Right cardiac atrium (tissue), 5 donors: ENCODE measurements at places on chromosomes 16 and 17. TPM values are rescaled to one million over a fixed set of nuclear protein-coding genes. Genes with fewer than 3 reads are reported as not detected.

- DNase-seq, result no peak
Observed at GRCh38 chr17:46877466-46877865, 26.1 kb downstream of the WNT9B start.

GRCh38 chr16:6446370-6446769 is 886.3 kb upstream of the RBFOX1 start:
- DNase-seq, result no peak

DNA sequence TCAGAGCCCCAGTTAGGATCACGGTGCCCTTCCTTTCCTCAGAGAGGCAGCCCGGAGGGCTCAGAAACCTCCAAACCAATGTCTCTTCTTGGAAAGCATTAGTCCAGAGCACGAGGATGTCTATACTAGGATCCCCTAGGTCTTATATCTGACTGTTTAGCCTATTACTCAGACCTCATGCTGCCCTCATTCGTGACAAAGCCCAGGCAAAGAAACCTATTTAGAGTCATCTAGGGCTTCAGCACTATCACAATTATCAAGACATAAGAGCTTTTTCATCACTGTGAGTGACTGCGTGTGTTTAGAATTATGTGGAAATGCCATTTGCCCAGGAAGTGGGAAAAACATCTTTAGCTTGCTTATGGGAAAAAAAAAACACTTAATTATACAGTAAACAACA is 159.8 kb upstream of the NOL11 start:
- no peak for DNase-seq

GRCh38 chr17:68603027-68603426 is 1.9 kb upstream of the FAM20A start:
- DNase-seq, result peak; percentile 64

- no peak for DNase-seq
Observed at GRCh38 chr17:44541884-44542581, 15.3 kb upstream of the FZD2 start.

- no peak for DNase-seq
Observed at GRCh38 chr17:64024215-64024654, 3.8 kb upstream of the ICAM2 start.

- DNase-seq, result no peak
Observed at GRCh38 chr17:746783-747629, 5.1 kb downstream of the GEMIN4 start.

DNA sequence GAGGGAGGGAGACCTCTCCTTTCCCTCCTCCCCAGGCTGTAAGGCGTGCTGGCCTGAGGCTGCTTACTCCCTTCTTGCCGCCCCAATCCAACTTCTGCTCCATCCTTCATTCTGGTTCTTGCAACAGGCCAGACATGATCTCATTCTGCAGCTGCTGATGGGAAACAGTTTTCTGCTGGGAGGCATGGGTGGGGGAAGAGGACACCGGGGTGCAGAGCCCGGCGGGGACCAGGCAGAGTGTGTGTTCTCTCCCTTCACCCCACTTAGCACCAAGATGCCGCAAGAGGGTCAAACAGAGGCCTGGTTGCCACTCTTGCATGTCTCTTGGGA is 1.4 kb downstream of the SARM1 start:
- no peak for DNase-seq

GRCh38 chr17:37017404-37017803 is 68.7 kb downstream of the AATF start:
- DNase-seq, result no peak

DNA sequence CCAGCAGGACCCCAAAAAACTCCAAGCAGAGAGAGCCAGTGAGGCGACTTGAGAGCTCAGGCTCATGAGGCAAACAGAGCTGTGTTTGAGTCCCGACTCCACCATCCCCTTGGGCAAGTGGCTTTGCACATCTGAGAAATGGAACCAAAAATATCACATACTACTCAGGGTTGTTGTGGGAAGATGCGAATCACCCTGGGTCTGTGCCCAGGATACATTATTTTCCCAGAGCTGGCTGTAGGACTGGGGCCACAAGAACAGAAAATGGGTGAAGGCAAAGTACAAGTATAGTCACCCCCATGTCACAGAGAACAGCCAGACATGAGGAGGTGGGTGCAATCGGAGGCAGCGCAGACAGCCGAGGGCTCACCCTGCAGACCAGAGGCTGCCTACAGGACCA is 127.3 kb downstream of the GAS7 start:
- no peak for DNase-seq

TBC1D3I gene
- 0.31 TPM for total RNA-seq
